ENCODE measurements at places on chromosomes 5 and 9.

GRCh38 chr9:126752376-126752775 lies 52.5 kb upstream of the ZBTB43 start:
- no peak for DNase-seq

- DNase-seq, result no peak
These were observed 142.7 kb upstream of the PHYKPL start for GRCh38 chr5:178375348-178375747.

DNA sequence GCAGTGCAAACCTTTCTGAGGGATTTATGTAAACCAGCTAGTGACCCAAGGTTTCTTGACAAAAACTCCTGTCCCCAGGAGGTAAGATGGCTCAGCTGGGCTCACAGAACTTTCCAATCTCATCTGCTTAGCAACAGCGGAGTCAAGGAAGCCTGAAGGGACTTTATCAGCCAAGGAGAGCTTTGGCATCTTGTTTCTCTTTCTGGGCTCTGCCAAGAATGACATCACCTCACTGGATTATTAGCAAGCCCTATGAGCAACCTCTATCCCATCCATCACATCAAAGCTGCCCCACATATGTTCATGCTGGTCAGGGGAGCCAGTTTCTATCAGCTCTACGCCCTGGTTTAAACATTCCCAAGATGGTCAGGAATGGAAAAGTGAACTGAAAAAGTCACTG lies 461.3 kb downstream of the ENC1 start:
- DNase-seq, result no peak

DNA sequence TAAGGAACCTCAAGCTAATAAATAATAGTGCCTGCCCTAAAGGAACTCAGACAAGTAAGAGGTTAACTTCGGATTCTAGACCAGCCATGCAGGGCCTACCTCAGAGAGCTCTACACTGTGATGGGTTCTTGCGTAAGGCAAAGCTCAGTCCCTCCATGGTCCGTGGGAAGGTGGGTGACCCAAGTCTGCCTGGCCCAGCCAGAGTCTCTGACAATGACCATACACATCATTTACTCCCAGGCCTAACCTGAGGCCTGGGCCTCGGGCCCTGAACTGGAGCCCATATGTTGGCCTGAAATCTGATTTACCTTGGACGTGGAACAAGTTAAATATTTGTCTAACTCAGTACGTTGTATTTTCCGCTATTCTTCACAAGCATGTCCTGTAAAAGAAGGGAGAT lies 55.1 kb downstream of the TMEM174 start:
- DNase-seq, result no peak

DNA sequence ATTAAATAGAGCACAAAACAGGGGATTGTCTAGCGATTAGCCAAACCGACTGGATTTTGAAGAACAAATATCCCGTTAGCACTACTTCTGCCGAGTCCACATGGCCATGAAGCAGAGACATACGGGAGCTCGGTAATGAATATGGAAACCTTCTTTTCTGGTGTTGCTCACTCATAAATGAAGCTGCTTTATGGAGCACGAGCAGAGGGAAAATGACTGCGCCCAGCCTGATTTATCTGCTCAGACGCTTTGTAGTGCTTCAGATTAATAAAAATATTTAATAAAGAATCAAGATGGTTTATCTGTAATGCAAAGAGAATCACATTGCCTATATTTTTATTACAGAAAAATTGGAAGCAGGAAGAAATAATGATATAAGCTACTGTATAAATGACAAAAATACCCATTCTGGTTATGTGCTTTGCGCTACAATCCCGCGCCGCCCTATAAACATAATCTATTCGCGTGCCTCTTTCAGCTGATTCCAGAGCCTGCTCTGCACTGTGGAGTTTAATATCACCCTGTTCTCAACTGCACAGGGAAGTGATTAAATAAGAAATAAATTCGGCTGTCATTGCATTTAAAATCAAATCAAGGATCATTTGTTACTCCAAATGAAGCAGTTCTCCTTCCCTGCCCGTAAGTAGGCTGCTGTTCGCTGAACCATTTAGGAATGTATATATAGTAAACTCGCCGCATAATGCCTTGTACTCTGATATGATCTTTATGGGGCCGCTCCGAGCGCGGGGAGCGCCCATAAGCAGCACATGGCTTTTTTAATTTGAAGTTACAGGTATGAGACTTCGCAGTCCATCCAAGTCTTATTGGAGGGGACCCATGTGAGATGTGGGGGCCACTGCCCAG lies 22.3 kb upstream of the UBAC1 start:
- DNase-seq, result no peak

- DNase-seq, result no peak
These were observed 461.2 kb downstream of the NTRK2 start for GRCh38 chr9:85130764-85131163.

GRCh38 chr9:126397056-126397455 lies 70.4 kb downstream of the MVB12B start:
- DNase-seq, result no peak

DNA sequence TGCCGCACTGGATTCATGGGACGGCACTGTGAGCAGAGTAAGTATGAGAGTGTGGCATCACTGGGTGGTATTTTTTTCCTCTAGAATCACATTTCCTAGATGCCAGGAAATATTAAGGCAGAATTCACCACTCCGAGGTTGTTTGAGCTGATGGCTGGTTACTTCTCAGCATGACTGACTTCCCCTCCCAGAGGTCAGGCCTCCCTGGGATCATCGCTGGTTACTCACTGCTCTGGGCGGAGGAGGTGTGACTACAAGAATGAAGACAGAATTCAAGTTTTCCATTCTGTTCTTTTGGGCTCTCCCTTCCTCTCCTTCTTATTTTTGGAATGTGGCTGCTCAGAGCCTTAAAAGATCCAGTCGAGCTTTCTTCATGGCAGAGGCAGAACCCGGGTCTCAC lies 76.6 kb upstream of the PRRC1 start:
- DNase-seq, result no peak

GRCh38 chr5:135718151-135718550 lies 116.3 kb upstream of the SLC25A48 start:
- DNase-seq, result no peak

DNA sequence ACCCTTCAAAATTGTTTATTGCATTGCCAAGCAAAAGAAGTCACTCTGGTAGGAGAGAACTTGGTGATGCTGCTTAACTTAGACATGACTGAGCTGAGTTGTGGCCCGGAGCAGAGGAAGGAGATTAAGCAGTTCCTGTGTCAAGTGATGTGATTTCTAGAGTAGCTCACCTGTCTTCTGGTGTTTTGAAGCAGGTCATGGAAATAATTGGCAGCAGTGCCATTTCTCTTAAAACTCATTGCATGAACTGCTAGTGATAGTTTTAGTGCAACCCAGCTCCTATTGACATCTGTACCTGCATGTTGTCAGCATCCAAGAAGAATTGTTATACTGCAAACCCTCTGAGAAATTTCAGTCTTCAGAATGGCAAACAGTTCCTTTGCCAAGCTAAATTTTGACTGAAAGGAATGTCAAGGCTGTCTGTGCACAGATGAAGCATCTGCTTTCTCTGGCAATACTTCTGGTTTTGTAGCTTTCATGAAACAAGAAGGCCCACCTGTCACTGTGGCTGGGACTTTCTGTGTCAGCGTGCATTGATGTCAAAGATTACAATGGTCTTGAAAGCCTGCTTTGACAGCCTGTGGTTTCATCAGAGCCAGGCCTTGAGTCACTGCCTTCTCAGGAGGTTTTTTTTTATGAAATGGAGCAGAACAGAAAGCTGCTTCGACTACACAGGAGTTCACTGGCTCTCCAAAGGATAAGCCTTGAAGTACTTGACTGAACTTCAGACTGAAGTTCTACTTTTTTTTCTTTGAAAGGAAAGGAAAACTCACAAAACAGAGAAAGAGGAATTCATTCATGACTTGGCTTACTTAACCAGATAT lies 90.6 kb downstream of the RALGPS1 start:
- DNase-seq, result no peak

DNA sequence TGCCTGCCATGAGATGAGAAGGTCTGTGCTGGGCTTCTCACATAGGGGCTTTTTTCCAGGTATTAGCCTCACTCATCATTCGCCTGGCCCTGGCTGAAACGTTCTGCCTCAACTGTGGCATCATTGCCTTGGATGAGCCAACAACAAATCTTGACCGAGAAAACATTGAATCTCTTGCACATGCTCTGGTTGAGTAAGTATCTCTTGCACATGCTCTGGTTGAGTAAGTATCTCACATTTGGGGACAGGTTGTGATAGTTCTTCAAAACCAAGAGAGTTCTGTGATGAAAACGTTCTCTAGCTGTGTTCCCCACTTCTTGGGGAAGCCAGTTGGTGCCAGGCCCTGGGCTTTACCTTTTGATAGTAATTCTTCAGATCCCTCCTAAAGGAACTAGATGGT lies 17.4 kb upstream of the IL13 start:
- no peak for DNase-seq

- no peak for DNase-seq
These were observed 187.5 kb downstream of the MED10 start for GRCh38 chr5:6190838-6191237.

- no peak for DNase-seq
These were observed 2.4 kb upstream of the PITX1 start for GRCh38 chr5:135036405-135036804.

GRCh38 chr5:95958310-95959014 lies 3.2 kb downstream of the ELL2 start:
- DNase-seq, result no peak

DNA sequence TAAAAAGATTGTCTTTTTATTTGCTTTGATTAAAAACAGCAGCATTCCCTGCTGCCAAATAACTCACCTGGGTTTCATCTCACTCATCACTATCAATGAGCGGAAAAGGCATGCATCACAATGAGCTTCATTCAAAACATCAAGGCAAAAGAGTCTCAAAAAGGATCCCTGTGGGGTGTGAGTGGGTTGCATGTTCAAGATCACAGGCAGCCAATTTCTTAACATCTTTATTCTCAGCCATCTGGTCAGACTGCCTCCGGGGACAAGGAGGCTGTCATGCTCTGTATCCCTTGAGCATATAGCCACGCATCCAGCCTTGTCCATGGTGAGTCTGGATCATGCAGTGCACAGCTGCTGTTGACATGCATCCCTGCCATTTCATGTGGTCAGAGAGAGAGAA lies 117.1 kb downstream of the ICE1 start:
- DNase-seq, result no peak

DNA sequence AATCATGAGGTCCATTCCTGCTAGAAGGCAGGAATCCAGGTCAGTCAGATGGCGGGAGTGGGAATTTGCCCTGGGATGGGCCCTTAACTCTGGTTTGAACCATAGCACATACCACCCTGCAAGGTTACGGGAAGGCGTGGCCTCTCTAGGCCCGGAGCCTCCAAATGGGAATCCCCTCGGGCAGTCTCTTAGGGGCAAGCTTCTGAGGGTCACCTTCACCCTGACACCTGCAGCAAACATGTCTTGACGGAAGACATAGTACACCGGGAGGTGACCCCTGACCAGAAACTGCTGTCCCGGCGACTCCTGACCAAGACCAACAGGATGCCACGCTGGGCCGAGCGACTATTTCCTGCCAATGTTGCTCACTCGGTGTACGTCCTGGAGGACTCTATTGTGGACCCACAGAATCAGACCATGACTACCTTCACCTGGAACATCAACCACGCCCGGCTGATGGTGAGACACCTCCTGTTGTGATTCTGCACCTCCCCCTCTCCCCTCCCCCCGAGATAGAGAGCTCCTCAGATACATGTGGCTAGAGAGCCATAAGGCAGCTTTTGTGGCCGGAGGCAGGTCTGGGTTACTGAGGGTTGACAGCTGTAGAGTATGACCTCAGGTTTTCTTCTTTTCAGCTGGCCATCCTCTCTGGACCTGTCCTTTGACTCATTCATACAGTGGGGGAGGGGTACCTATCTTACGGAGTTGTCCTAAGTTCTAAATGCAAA lies 957 bp downstream of the PRELID1 start:
- no peak for DNase-seq

- DNase-seq, result no peak
These were observed 4.6 kb downstream of the ISL1 start for GRCh38 chr5:51387884-51388275.

DNA sequence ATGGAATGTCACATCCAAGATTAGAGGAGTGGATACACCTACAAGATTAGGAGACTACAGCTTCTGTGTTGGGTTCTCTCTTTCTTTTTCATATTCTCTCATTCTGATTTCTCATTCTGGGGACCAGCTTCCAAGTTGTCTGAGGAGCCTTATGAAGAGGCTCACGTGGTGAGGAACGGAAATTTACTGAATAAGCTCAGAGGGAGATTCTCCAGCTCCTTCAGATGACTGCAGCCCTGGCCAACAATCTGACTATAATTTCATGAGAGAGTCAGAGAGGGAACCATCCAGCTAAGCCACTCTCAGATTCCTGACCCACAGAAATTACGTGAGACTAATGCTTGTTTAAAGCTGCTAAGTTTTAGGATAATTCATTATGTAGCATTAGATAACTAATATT lies 27.1 kb upstream of the TENT2 start:
- no peak for DNase-seq

GRCh38 chr9:135783540-135784245 lies 81.7 kb downstream of the KCNT1 start:
- no peak for DNase-seq

GRCh38 chr9:108367188-108367587 lies 488.6 kb downstream of the ACTL7B start:
- DNase-seq, result no peak

GRCh38 chr9:82108941-82109340 lies 120.4 kb downstream of the SPATA31D1 start:
- DNase-seq, result no peak

DNA sequence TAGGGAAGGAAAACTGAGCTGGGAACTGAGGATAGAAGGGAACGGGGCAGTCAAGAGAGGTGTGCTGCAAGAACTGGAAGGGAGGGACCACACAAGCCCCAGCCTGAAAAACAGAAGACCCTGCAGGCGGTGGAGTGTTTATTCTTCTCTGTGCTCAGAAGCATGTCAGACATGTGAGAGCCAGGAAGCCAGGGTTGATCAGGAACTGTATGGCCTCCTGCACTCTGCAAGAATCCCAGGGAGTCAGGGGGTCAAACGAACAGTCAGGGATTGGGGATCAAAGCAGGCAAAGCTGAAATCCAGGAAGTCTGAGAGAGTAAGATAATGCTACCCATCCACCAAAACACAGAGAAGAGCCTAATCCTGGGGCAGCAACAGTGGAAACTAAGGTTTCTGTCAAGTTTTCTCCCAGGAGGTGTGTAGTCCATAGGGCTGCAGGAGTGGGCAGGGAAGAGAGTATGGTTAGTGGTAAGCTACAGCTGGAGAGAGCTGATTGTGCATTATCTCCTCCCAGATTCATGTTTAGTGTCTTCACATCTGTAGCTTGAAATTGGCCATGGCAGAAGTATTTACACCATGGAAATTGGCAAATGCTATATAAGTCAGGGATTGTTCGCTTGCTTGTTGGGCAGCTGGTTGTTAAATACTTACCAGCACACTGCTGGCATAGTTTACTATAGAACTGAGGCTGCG lies 115.4 kb upstream of the SLC44A1 start:
- DNase-seq, result no peak

- DNase-seq, result no peak
These were observed 62.4 kb downstream of the KIAA1958 start for GRCh38 chr9:112548836-112549595.

All from NCI-H2081 treated with DMSO at 0.1 percent for 48 hours (cell line).